ENCODE measurements at places on chromosomes 2 and 18.

- DNase-seq = no peak
These were observed 85.6 kb upstream of the PPM1B start for GRCh38 chr2:44083054-44083453.

- no peak for DNase-seq
These were observed 142.3 kb upstream of the TANK start for GRCh38 chr2:161017780-161018470.

DNA sequence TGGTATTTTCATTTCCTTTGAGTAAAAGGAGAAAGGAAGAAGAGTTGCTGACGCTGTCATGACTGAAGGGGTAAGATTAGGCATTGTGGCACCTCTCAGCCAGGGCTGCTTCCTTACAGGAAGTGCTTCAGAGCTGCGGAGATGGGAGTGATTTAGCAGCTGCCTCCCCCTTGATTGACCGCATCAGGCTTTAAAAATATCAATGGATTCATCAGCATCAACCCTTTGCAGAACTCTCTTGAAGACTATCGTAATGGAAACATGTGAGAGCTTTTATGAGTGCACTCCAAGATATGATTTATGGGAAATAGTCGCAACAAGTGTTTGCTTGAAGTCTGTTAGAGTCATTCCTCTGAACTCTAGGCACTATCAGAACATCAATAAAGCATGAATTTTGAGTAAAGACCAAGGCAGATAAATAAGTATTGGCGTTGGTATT is 141.1 kb downstream of the CSRNP3 start:
- no peak for DNase-seq

- no peak for DNase-seq
These were observed 178.6 kb downstream of the TMEM18 start for GRCh38 chr2:498493-499178.

DNA sequence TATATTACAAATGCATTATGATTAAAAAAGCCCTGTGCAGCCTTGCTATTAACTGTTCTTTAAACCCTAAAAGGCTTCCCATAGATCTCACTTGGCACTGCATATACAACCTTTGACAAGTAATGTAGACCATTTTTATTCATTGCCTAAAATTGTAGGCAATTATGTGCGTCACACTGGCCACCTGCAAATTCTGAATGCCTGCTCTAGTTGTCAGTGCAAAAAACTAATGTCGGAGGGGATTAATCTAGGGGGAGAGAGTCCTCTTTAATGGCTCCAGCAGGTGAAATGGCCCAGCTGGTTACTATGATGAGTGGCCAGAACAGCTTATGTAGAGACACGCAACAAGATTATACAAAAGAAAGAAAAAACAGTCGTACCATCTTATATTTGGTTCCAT is 123.2 kb downstream of the OLA1 start:
- no peak for DNase-seq

DNA sequence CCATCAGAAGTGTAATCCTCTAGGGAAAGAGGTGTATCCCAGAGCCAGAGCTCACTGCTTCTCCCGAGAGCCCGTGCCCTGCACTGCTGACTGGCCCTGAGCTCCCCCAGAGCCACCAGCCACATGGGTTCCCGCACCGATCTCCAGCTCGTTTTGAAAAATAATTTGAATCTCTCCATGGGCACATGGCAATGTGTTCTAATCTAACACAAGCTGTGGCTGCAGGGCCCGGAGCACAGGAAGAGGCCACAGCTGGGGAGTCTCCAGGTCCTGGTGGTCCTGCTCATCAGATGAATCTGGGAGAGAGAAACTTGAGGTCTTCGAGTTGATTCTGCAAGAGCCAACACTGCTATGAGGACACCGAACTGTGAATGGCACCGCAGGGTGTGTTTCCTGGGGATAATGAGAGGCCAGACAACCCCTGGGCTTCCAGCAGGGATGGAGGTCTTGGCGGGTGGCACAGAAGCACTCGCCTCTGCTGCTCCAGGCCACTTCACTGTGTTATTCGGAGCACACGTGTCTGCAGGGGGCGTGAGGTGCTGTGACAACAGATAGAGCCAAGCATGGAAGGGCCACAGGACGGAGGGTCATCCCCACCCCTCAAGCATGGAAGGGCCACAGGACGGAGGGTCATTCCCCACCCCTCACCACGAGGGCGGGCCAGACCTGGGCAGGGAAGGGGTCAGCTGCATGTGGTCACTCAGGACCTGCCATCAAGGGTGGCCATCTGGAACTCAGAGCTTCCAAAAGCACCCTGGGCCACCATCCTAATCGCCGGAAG is 196.8 kb downstream of the NDUFA10 start:
- DNase-seq = no peak

- DNase-seq = no peak
These were observed 60.7 kb downstream of the PRELID3A start for GRCh38 chr18:12468445-12468844.

DNA sequence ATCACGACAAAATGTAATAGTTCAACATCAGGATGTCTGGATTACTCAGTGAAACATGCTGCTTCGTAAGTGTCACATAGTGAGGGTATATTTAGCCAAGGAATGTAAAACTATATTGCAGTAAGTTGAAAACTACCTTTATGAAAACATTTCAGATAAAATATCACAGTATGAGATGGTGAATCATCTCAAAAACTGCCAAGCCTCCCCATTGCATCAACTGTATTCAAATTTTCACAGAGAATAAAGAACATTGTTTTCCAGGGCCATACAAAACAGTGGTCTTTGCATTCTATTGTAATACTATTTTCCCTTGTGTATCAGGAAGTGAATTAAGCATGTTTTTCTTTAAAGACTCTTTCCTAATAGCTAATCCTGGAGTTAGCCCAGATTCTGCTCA is 47.6 kb upstream of the MSTN start:
- no peak for DNase-seq

DNA sequence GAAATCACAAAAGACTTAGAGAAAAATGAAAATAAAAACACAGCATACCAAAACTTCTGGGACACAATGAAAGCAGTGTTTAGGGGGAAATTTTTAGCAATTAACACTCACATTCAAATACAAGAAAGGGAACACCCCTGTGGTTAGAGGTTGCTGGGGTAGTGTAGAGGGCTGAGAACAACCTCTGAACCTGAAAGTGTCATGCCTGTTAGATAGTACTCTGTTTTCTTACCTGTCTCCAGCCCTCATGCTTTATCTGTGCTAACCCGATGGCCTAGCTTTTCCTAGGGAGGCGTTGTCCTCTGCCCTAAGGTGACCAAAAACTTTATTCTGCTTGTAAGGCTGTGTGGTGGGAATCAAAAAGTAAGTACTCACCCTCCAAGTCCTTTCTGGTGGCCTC is 122.6 kb upstream of the OTX1 start:
- no peak for DNase-seq

DNA sequence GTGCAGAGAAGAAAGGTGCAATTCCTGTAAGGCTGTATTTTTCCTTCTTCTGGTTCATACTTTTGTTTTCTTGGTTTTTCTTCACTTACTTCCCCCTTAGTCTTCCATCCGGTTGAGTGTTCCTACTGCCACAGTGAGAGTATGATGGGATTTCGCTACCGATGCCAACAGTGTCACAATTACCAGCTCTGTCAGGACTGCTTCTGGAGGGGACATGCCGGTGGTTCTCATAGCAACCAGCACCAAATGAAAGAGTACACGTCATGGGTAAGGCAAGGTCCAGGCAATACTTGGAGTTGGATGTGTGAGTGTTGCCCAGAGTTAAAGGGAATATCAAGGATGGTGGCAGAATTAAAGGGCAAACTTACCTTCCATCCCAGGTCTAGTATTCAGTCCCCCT is 108.0 kb downstream of the DTNA start:
- no peak for DNase-seq

GRCh38 chr2:198134293-198134955 is 330.0 kb downstream of the PLCL1 start:
- no peak for DNase-seq

GRCh38 chr18:45690975-45691815 is 32.8 kb upstream of the SLC14A1 start:
- DNase-seq = peak; percentile 78

DNA sequence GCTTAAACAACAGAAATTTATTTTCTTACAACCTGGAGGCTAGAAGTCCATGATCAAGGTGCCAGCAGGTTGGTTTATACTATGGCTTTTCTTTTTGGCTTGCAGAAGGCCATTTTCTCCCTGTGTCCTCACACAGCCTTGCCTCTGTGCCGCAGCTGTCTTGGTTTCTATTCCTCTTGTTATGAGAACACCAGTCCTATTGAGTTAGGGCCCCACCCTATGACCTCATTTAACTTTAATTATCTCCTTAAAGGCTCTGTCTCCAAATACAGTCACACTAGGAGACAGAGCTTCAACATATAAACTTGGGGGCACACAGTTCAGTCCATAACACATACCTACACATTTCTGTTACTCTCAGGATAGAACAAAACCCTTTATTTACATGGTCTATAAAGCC is 17.3 kb upstream of the RHOB start:
- peak; percentile 35 for DNase-seq

DNA sequence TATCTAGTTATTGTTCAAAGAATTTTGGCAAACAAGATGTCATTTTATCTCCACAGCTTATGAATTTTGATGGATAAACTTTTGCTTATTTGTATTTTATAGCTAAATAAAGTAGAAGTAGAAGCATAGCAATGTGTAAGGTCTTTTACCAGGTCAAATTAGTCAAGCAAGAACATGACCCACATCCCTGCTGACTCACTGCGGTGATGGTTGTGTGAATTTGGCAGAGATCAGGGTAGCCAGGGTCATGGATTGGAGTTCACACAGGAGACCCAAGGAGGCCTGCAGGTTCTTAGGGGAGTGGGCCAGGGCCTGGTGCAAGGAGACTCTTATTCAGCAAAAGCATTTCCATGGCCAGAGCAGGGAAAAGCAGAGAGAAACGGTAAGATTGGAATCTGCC is 18.7 kb downstream of the SP140 start:
- DNase-seq = no peak

DNA sequence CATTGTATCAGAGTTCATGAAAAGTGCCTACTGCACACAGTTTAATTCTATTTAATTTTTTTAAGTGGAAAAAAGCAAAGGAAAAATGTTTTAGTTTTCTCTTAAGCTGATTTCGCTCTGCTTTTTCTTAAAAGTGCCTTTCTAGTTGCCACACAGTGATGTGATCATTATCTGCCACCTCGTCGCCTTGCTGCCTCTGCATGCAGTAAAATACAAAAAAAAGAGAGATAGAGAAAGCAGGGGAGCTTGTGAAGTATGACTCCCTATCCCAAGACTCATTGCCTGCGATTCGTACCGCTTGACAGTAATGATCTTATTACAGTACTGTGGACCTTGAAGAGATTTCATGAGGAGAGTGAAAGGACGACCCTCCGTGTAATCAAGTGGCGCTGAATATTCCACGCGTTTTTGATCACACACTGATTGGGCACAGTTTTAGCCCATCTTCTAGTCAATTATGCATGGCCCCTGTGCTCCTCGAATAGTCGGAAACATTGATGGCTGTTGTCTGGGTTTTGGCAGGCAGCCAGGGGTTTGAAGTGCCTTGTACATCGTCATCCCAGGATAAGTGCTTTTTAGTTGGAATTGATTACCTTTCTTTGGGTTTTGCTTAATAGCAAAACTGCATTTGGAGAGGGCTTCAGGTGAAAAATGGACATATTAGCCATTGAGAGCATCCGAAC is 188.3 kb downstream of the GBX2 start:
- no peak for DNase-seq

GRCh38 chr18:60668583-60668982 is 296.0 kb upstream of the MC4R start:
- DNase-seq = no peak

DNA sequence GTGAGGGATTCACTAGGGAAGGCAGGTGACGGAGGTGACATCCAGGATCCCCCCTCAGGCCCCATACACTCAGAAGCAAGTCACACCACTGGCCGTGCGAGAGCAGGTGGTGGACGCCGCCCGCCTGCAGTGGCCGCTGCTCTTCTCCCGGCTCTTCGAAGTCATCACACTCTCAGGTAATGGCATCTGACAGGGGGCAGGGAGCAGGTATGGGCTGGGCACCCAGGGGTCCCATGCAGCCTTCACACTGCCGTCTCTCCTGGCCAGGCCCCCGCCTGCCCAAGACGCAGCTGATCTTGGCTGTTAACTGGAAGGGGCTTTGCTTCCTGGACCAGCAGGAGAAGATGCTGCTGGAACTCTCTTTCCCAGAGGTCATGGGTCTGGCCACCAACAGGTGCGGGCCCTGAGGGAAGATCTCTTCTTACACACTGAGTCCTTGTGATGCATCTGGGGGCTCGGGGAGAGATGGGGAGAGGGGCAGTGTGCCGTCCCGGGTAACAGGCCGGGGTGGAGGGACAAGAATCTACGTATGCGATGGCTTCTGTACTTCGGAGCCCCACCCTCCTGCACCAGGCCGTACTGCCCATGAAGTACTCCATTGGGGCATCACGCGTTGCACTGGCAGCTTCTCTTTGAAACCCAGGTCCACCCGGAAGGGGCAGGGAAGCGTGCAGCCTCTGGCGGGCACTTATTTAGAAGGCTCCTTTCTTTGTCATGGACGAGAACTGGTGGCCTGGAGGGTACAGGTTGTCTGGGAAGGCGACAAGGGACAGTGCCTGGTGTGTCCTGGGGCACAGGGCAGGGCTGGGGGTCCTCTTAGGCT is 18.8 kb upstream of the GPR17 start:
- DNase-seq = no peak

GRCh38 chr2:52335727-52336126 is 1303.8 kb upstream of the NRXN1 start:
- DNase-seq = no peak

DNA sequence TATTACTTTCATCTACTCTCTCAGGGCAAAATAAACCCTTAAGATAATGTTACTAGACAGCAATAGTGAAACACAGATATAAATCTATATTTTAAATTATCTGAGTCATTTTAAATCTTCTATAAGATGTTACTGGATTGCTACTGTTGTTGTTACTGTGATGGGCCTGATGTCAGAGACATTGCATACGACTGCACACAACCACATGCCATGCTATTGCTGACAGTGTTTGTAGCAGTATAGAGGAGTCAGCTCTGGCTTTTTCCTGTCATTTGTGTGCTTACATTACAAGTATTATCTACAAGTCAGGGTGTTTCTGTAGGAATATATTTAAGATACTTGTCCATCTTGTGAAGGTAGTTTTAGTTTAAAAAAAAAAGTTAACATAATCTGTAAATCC is 63.9 kb downstream of the CCDC148 start:
- DNase-seq = no peak

GRCh38 chr2:65350651-65351056 is 81.7 kb downstream of the SPRED2 start:
- no peak for DNase-seq

DNA sequence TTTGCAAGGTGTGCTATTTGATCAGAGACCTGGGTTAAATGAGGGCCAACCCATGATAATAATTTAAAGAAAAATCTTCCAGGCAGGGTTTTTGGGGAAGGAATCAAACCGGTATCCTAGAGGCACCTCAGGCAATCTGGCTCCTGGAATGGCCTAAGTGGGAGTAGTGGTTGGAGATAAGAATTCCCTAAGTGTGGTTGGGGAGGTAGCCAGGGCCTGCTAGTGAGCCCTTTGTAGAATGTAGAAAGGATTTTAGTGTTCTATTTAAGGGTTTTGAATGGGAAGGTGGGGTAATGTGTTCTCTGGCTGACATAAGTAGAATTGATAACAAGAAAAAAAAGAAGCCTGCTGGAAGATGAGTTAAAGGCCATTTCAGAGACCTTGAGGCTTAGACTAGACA is 422.2 kb downstream of the XIRP2 start:
- DNase-seq = no peak

Data from CD4-positive, alpha-beta T cell (primary cell).